ENCODE measurements at places on chromosomes 7 and 10. TPM values are rescaled to one million over a fixed set of nuclear protein-coding genes. Genes with fewer than 3 reads are reported as not detected.

FZD8 gene
- 7.2 TPM for total RNA-seq

ACBD7 gene
- total RNA-seq, result 0.80 TPM

ASIC3 gene
- total RNA-seq, result 4.3 TPM

SEC31B gene
- total RNA-seq, result 1.8 TPM

AGR2 gene
- total RNA-seq, result 93.9 TPM

AGAP4 gene
- 7.7 TPM for total RNA-seq

DNAJC30 gene
- total RNA-seq, result 10.2 TPM

EBLN1 gene
- total RNA-seq, result 0.21 TPM

DPP6 gene
- total RNA-seq, result not detected

TBRG4 gene
- total RNA-seq, result 118 TPM

SPDYE8 gene
- total RNA-seq, result not detected

TMEM236 gene
- total RNA-seq, result 0.07 TPM

MKRN1 gene
- total RNA-seq, result 55.2 TPM

STK31 gene
- total RNA-seq, result 0.49 TPM

ARL4A gene
- total RNA-seq, result 54.6 TPM

GHRHR gene
- not detected for total RNA-seq

CHCHD3 gene
- total RNA-seq, result 76.5 TPM
